GM23248 (cell line): ENCODE measurements at places on chromosomes 1 and 21. TPM values are rescaled to one million over a fixed set of nuclear protein-coding genes. Genes with fewer than 3 reads are reported as not detected.

DNA sequence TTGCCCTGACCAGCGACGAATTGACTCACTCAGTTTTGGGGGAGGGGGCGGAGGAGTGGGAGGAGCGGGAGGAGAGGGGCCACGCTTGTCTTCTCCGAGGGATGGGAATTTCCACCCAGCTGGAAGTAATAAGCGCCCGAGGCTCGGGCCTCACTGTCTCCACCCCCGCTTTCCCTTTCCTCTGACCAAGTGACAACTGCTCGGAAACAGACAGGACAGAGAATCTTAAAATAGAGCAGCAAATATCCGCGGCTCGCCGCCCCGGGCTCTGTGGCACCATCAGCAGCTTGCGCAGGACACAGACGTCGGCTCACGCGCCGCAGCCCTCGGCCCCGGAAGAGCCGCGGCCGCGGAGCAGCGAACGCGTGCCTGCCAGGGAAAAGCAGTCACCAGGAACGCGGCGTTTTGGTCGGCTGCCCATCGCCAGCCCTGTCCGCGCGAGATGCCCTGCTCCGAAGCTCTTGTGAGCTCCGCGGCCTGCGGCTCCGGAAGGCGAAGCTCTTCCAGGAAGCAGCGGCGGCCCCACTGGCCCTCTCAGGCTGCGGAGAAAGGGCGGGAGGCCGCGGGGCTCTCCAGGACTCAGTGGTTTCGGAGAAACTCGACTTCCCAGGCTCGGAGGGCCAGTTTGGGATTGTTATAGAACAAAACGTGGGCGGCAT, 10.7 kb upstream of the RGS16 start:
- peak overlapping the region; percentile 86 for H3K27ac ChIP-seq
- H3K27me3 ChIP-seq: no peaks in the 10 kb centered on the region
- no peaks in the 10 kb centered on the region for H3K36me3 ChIP-seq
- peaks cover 28% of the 10 kb centered on the region for H3K4me1 ChIP-seq

DNA sequence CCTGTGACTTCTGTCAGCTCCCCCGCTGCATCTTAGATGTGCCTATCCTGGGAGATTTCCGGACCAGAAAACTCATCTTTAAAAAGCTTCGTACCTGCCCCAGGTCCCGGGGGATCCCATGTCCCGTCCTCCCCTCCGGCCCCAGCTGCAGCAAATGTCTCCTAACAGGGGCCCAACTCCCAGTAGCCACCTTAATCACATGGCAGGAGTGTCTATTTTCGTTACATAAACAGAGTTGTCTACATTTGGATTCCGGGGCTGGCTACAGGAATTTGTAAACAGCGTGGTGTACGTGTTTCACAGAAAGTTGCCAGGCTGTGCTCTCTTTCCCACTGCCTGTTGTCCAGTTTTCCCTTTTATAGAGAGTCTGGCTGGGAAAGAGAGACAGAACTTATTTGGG, 17.9 kb upstream of the KCNE2 start:
- peaks cover 12% of the 10 kb centered on the region for H3K4me1 ChIP-seq
- H3K4me3 ChIP-seq: no peak overlapping the region
- no peaks in the 10 kb centered on the region for H3K36me3 ChIP-seq
- peak; percentile 26 for DNase-seq
- H3K27me3 ChIP-seq: peaks cover 3% of the 10 kb centered on the region; the same call in 1 of the 2 replicates
- no peak overlapping the region for H3K27ac ChIP-seq

DNA sequence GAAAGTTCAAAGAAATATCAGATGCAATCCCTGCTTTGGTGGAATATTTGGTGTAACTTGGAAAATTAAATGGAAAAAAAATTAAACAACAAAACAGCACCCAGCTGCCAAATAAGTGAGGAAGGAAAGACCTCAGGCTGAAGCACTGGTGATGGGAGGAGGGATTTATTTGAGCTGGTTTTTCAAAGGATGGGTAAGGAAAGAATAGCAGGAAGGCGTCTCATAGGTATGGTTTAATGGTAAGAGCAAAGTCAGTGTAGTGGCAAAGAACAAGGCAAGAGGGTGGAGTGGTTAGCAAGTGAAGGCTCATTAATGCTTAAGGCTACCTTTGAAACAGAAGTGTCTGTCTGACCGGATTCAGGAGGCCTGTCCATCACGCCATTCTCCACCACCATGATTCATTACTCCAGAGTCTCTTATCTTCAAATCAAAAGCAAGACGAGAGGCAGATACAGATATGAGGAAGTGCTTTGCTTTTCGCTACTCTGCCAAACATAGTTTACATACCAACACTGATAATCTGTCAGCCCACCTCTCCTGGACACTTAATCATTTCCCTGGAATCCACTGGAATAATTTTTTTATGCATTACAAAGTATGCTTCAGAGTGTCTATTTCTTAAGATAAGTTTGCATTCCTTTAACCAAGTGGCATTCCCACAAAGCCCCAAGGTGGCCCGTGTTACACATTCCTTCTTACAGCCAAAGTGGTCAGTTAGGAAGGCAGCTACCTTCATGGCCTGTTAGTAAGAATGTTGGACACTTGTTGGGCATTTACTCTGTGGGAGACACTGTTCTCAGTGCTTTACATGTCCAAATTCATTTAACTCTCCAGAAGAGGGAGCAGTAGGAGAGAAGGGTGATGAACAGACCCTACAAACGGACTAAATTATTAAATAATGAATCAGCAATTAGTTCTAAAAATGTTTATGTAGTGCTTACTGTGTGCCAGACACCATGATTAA, 146.6 kb downstream of the ROR1 start:
- no peaks in the 10 kb centered on the region for H3K36me3 ChIP-seq
- peak overlapping the region; percentile 32 for H3K27ac ChIP-seq
- no peak overlapping the region for H3K4me3 ChIP-seq
- H3K27me3 ChIP-seq: no peaks in the 10 kb centered on the region
- H3K4me1 ChIP-seq: peaks cover 19% of the 10 kb centered on the region
- DNase-seq: peak; percentile 82

DNA sequence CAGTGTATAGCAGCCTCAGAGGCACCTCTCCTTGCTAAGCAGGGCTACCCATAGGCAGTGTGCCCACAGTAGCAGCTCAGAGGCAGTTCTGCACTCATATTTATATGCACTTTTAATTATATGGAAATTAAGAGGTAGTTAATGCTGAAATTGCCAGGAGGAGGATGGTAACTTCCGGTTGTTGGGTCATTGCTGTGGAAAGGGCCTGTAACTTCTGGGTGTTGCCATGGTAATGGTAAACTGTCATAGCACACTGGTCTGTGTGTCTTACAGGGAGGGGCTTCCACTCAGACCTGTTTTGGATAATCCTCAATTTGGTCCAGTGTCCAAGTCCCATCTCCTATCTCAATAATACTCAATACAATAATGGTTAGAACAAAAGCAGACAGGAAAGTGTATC, 7.6 kb downstream of the CFH start:
- H3K4me1 ChIP-seq: peaks cover 4% of the 10 kb centered on the region
- no peaks in the 10 kb centered on the region for H3K36me3 ChIP-seq
- no peak overlapping the region for H3K27ac ChIP-seq
- H3K27me3 ChIP-seq: no peaks in the 10 kb centered on the region
- H3K4me3 ChIP-seq: no peak overlapping the region

DNA sequence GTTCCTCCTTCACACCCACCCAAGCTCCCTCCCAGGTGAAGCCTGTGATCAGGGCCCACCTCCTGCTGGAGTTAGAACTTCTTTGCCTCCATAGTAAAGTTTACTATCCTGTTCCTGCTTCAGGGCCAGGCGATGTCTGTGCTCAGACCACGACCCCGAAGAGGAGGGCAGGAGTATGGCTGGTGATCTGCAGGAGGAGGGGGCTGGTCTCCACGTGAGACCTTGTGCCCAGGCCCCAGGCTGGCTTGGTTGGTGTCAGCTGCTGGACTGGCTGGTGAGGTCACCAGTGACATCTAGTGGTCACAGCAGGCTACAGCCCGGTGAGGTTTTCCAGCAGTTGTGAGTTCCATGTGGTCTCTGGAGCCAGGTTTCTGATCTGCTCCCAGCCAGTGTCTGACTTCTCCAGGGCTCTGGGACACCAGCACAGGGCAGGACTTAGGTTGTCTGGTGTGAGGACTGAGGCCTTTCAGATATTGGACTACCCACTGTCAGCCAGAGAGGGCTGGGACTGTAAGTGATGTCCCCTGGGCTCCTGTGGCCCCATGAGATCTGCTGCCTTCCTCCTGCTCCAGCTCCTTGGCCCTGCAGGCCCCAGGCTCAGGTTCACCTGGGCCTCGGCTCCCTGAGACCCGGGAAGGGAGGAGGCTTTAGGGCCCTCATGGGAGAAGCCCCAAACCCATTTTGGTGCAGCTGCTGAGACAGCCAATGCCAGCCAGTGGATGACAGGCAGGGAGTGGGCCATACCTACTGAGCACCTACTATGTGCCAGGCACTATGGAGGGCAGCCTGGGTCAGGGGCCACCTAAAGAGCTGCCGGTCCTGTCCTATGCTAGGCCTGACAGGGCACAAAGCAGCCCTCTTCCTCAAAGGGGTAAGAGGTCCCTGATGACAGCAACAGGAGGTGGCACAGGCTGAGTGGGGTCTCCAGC, 6.0 kb upstream of the UBL4B start:
- H3K27ac ChIP-seq: no peak overlapping the region
- DNase-seq: peak; percentile 77
- no peaks in the 10 kb centered on the region for H3K27me3 ChIP-seq
- H3K4me3 ChIP-seq: no peak overlapping the region
- no peaks in the 10 kb centered on the region for H3K36me3 ChIP-seq

GRCh38 chr1:163130225-163130856, 61.2 kb downstream of the RGS4 start:
- DNase-seq: no peak
- no peak overlapping the region for H3K4me3 ChIP-seq
- no peak overlapping the region for H3K27ac ChIP-seq
- no peaks in the 10 kb centered on the region for H3K27me3 ChIP-seq
- no peaks in the 10 kb centered on the region for H3K36me3 ChIP-seq
- no peaks in the 10 kb centered on the region for H3K4me1 ChIP-seq

DNA sequence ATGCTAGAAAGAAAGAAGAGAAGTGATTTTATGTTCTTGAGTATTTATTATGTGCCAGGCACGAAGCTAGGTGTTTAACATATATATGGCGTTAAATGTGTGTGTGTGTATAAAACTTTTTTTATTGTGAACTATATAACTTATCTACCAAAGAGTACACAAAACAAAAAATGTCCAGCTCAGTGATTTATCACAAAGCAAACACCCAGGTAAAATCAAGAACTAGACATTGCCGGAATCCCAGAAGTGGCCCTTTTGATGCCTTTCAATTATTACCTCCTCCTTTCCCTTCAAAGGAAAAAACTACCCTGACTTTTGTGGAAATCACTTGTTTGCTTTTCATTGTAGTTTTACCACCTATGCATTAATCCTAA, 40.5 kb upstream of the ZNF648 start:
- no peak for DNase-seq
- H3K27me3 ChIP-seq: no peaks in the 10 kb centered on the region
- H3K4me1 ChIP-seq: no peaks in the 10 kb centered on the region
- no peaks in the 10 kb centered on the region for H3K36me3 ChIP-seq
- H3K27ac ChIP-seq: no peak overlapping the region

DNA sequence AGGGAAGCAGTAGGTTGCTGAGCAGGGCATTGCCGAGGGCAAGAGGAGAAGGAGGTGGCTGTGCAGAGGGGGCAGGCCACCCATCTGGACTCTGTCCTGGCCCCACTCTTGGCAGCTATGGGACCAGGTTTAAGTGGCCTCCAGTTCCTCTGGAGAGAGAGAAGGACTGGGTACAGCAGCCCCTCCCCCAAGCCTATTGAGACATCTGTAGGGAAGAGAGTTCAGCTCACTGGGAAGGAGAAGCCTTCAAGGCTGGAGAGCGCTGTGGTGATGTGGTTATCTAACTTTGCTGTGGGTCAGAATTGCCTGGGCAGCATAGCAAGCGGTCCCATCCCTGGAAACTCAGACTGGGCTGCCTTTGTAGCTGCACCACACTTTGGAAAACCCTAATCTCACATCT, 93.9 kb downstream of the KCNJ15 start:
- no peak overlapping the region for H3K4me3 ChIP-seq
- DNase-seq: no peak
- H3K27me3 ChIP-seq: no peaks in the 10 kb centered on the region
- peaks cover 23% of the 10 kb centered on the region for H3K4me1 ChIP-seq
- no peaks in the 10 kb centered on the region for H3K36me3 ChIP-seq
- H3K27ac ChIP-seq: peak overlapping the region; percentile 82

GRCh38 chr1:93495911-93496310, 48.0 kb downstream of the FNBP1L start:
- no peak overlapping the region for H3K4me3 ChIP-seq
- no peak for DNase-seq

DNA sequence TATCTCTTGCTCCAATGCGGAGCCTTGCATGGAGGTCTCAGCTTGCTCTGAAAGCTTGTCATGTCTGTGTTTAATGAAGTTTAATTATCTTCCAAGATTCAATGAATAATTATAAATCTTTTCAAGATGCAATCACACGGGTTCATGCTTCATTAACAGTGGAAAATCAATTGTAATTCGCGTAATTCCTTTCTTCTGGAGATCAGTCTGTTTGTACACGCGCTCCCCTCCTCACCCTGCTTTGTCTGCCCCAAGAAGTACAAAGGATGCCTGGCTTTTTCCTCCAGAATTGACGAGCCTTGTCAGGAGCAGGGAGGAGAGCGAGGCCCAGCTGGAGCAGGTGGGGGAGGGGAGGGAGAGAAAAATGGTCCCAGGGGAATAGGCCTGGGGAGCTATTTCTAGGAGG, 65.0 kb upstream of the DISP3 start:
- no peaks in the 10 kb centered on the region for H3K4me1 ChIP-seq
- H3K36me3 ChIP-seq: no peaks in the 10 kb centered on the region
- H3K27me3 ChIP-seq: peaks cover 18% of the 10 kb centered on the region
- H3K4me3 ChIP-seq: no peak overlapping the region
- DNase-seq: no peak
- no peak overlapping the region for H3K27ac ChIP-seq

GRCh38 chr1:54701996-54702395, 13.7 kb upstream of the TTC4 start:
- no peak overlapping the region for H3K4me3 ChIP-seq
- H3K27ac ChIP-seq: no peak overlapping the region
- no peaks in the 10 kb centered on the region for H3K4me1 ChIP-seq
- no peak for DNase-seq
- H3K27me3 ChIP-seq: peaks cover 2% of the 10 kb centered on the region; the same call in 1 of the 2 replicates
- H3K36me3 ChIP-seq: no peaks in the 10 kb centered on the region

DNA sequence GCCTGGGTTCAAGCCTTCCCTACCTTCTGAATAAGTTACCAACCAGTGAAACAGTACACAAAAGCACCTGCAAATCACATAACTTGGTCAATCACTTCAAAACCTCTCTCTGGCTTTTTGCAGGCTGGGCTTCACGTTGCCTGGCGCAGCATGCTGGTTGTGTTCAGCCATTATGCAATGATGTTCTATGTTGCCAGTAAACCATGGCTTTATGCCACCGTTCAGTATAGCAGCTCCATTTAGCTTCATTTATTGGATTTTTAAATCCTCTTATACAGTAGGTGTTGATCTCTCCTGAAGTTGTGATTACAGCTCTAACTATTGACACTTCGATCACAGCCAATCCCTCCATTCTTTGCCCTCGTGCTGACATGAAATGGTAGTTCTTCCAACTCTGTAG, 233.6 kb upstream of the PTBP2 start:
- H3K27ac ChIP-seq: no peak overlapping the region
- no peaks in the 10 kb centered on the region for H3K27me3 ChIP-seq
- H3K4me3 ChIP-seq: no peak overlapping the region
- H3K4me1 ChIP-seq: peaks cover 4% of the 10 kb centered on the region; the same call in 1 of the 2 replicates
- no peaks in the 10 kb centered on the region for H3K36me3 ChIP-seq
- DNase-seq: peak; percentile 52

Gene MCOLN2
- 1.0 TPM in 1 of 2 replicates, not detected in the other for total RNA-seq

Gene EFNA3
- total RNA-seq: 1.4 and 3.0 TPM in 2 replicates

Gene ALX3
- not detected in 2 replicates for total RNA-seq
